ENCODE measurements at places on chromosomes 5 and 9.

- DNase-seq, result no peak
Observed at GRCh38 chr5:91670563-91670962, 287.4 kb upstream of the ARRDC3 start.

GRCh38 chr9:117875886-117876285, 171.7 kb downstream of the TLR4 start:
- DNase-seq, result no peak

- peak; percentile 69 for DNase-seq
Observed at GRCh38 chr5:116137544-116138378, 52.9 kb downstream of the COMMD10 start.

- no peak for DNase-seq
Observed at GRCh38 chr9:131667576-131667975, 72.3 kb downstream of the RAPGEF1 start.

DNA sequence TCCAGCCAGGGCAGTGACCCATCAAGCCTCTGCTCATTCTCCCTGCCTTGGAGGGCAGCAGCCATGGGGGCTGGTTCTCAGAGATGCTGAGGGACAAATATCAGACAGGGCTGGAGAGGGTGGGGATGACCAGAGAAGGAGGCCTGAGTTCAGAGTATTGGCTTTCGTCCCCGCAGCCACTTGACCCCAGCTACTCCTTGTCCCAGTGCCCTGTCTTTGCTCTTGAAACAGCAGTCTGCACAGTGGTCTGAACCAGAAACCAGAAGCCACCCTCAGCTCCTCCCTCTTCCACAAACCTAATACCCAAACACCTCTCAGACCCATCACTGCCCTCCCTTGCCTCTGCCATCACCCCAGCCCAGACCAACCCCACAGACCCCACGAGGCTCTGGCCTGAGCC, 36.3 kb upstream of the SMIM23 start:
- no peak for DNase-seq

GRCh38 chr9:36136894-36137391, 410 bp downstream of the GLIPR2 start:
- DNase-seq, result no peak

GRCh38 chr5:17852111-17852510, 217.9 kb downstream of the TAF11L14 start:
- DNase-seq, result no peak
